Airway epithelial cell (primary cell): ENCODE measurements at places on chromosomes 12 and 14. TPM values are rescaled to one million over a fixed set of nuclear protein-coding genes. Genes with fewer than 3 reads are reported as not detected.

The PLEKHG7 gene
- total RNA-seq = not detected in 2 replicates

The LMO3 gene
- total RNA-seq = 10.3 and 10.9 TPM in 2 replicates

The TTLL5 gene
- total RNA-seq = 11.6 and 14.0 TPM in 2 replicates

The RTL1 gene
- not detected in 2 replicates for total RNA-seq

The ACSS3 gene
- total RNA-seq = 0.21 TPM in 1 of 2 replicates, not detected in the other

The ADAM21 gene
- total RNA-seq = 0.14 and 1.2 TPM in 2 replicates

The LYSET gene
- 9.5 and 13.5 TPM in 2 replicates for total RNA-seq

The NR1H4 gene
- not detected in 2 replicates for total RNA-seq

The C14orf132 gene
- 0.49 and 0.65 TPM in 2 replicates for total RNA-seq

The LRRC10 gene
- total RNA-seq = not detected in 2 replicates

The CAPZA3 gene
- total RNA-seq = not detected in 2 replicates

The GPR84 gene
- not detected in 2 replicates for total RNA-seq

The KRT3 gene
- total RNA-seq = not detected in 2 replicates

The ZNF84 gene
- total RNA-seq = 7.9 and 8.5 TPM in 2 replicates

The KRT6C gene
- 220 and 261 TPM in 2 replicates for total RNA-seq

The TCL1B gene
- not detected in 2 replicates for total RNA-seq

The CEP170B gene
- total RNA-seq = 35.4 and 42.4 TPM in 2 replicates

The SERPINA12 gene
- total RNA-seq = not detected in 2 replicates

The PMCH gene
- total RNA-seq = not detected in 2 replicates

The CTSG gene
- total RNA-seq = not detected in 2 replicates

The CIROP gene
- not detected in 2 replicates for total RNA-seq

The NTF3 gene
- total RNA-seq = not detected in 2 replicates

The ADSS1 gene
- 7.9 and 13.1 TPM in 2 replicates for total RNA-seq

The LRP1-AS gene
- not detected in 2 replicates for total RNA-seq

The KDM5A gene
- total RNA-seq = 23.0 and 41.7 TPM in 2 replicates

The SYCP3 gene
- total RNA-seq = not detected in 2 replicates
